Right renal pelvis (tissue), 4 donors: ENCODE measurements at places on chromosomes 12 and 14. TPM values are rescaled to one million over a fixed set of nuclear protein-coding genes. Genes with fewer than 3 reads are reported as not detected.

DNA sequence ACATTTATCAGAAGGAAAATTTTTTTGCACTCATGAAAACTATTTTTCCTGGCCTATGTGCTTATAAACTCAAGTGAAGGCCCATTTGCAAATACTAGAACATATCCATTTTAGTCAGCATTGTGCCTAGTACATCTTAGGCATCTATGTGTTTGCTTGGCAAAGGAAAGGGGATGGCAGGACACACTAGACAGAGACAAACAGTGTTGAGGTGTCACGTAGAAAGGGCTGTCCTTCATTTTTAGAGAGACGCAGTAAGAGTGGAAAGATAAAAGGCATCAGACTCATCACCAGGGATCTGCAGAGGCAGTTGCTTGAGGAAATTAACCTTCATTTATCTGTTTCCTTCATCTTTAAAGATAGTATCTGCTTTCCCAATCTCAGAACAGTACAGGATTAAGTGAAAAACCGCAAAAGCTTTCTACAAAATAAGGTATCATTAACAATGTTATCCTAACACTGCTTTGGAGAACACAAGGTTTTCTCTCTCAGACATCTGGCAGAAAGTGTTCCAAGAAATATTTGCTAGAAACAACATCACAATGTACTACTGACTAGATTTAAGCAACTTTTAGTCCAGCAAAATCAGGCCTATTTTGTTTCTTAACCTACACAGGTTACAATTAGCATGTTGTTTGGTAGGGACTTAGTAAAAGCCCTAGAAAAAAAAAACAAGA lies 2.0 kb downstream of the YBX3 start:
- DNase-seq = no peak

GRCh38 chr12:114901316-114901715 lies 217.3 kb upstream of the TBX3 start:
- no peak for DNase-seq

- no peak for DNase-seq
These were observed 74.4 kb upstream of the FBRSL1 start for GRCh38 chr12:132415327-132416120.

Gene AGAP2
- 2.0 TPM for polyA plus RNA-seq

DNA sequence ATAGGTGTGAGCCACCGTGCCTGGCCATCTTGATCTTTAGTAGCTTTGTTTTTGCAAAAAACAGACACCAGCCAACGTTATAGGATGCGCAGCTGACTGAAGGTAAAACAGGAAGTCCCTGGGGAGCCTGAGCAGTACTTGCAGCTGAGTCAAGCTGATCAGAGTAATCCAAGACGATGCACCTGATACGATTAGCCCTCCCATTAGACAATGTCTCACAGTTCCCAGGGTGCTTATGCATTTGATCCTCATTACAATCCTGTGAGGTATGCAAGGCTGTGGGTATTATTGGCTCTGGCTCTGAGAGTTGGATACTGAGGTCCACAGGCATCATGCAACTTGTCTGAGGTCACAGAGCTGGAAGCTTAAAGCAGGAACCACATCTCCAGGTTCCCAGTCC lies 8.1 kb downstream of the KRT18 start:
- no peak for DNase-seq

GRCh38 chr12:41515953-41516352 lies 327.8 kb downstream of the PDZRN4 start:
- no peak for DNase-seq

DNA sequence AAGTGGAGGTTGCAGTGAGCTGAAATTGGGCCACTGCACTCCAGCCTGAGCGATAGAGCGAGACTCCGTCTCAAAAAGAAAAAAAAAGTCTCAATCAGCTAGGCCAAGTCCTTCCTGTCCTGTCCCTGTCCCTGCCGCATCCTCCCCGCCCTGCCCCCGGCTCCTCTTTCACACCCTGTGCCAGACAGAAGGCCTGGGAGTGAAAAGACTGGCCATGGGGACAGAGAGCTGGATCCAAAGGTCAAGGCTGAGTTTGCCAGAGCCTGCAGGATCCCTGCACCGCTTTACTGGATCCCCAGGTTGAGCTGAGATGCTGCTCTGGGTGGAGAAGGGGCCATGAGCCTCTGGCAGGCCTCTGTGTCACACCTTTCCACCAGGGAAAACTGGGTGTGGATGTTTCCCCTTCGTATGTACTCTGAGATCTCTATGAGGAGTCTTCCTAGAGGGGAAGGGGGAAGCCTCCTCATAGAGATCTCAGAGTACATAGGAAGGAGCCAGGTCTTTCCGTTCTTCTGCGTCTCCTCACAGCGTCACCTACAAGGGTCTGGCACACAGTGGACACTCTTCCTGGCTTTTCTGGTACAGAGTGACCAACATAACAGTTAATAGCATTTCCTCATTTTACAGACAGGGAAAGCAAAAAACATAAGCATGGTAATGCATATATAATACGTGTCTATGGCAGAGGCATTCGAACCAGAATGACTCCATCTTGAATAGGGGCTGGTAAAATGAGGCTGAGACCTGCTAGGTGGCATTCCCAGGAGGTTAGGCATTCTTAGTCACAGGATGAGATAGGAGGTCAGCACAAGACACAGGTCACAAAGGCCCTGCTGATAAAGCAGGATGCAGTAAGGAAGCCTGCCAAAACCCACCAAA lies 35.1 kb downstream of the NINJ2 start:
- DNase-seq = no peak

Gene TAS2R13
- not detected for polyA plus RNA-seq

GRCh38 chr14:70013271-70013873 lies 134.2 kb downstream of the SMOC1 start:
- DNase-seq = no peak
